Fibroblast of mammary gland (primary cell): ENCODE measurements at places on chromosomes 1 and 21.

DNA sequence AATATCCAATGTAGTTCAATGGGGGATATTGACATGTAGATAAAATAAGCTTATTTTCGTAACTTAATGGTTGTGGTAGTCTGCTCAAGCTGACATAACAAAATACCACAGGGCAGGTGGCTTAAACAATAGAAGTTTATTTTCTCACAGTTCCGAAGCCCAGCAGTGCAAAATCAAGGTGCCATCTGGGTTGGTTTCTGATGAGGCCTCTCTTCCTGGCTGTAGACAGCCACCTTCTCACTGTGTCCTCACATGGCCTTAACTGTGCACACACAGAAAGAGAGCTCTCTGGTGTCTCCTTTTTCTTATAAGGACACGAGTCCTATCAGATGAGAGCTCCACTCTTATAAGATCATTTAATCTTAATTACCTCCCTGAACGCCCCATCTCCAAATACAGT lies 64.8 kb upstream of the IPO9 start:
- no peak for DNase-seq

GRCh38 chr1:54982739-54983138 lies 2.3 kb downstream of the TMEM61 start:
- no peak for DNase-seq

DNA sequence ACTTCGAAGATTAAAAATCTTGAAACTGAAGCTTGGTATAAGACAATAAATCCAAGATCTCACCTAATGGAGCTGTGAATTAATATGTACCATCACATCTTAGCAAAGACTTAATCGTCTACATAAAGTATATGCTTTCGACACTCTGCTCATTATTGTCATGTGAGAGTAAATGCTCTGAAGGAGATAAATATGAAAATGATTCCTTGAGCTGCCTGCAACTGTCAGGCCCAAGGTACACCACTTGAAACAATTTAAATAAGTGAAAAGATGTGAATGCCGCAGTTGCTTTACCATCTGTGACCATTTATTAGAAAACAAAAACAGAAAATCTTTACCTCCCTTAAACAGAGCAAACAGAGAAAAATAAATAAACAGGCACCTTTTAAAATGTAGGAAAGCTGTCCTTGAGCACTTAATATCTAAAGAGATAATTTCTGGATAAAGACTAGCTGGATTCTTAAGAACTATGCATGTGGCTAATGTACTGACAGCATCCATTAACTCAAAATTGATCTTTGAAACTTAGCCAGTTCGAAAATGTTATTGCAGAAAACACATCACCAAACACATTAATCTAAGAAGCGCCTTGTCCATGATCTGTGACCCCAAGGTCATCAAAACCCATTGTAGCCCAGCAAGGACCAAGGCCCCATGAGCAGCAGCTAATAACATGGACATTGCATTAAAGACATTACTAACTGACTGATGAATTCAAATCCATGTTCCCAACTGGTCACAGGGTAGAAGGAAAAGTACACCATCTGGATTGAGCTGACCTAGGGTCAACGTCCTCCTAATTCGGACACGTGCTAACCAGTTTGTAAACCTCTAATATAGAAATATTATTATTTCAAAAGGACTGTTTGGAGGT lies 18.3 kb upstream of the KRTAP7-1 start:
- DNase-seq = no peak

GRCh38 chr1:59244891-59245290 lies 52.0 kb upstream of the FGGY start:
- no peak for DNase-seq

DNA sequence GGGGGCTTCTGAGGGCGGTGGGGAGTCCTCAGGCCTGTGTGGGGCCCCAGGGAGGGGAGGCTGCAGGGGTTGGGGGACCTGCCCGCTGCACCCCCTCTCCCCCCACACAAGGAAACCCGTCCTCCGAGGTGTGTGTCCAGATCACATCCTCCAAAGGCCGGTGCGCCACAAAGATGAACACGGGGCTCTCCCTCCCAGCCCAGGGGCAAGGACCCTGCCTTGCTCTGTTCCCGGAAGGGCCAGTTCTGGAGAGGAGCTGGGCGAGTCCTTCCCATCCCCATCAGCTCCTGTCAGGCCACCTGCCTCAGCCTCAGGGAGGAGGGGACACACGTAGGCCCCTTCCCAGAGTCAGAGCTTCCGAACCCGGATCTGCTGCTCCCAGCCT lies 2.5 kb upstream of the TTLL10 start:
- DNase-seq = no peak

- DNase-seq = no peak
These were observed 18.4 kb upstream of the GADD45A start for GRCh38 chr1:67666636-67667035.

DNA sequence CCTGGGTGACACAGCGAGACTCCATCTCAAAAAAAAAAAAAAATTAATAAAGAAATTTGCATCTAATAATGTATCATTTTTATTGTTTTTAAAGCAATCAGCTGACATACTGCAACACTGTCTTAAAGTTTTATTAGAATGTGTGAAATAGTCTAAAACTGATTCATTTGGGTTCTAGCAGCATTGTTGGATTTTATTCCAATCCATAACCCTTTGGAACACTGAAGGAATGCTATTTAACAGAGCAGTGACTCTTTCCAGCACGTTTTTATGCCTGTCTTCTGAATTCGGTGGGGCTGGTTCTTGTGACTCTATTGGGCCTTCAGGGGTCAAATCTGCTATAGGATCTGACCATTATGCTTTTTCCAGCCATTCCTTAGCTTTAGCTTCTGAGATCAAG lies 18.2 kb upstream of the FMO4 start:
- DNase-seq = no peak

DNA sequence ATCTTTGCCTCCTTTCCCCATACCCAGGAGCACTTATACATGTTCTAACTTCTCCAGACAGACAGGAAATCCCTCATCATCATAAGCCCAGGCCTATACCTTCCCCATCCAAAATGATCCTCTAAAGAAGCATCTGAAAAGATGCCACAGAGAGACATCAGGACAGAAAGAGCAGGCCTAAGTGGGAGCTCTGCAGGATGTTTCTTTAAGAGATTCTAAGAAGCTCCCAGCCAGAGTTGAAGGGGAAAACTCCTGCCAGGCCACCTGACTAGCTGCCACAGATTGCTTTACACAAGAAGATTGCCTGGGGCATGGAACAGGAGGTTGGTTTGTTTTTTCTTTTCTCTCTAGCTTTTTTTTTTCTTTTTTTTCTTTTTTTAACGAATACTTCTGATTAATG lies 275.8 kb downstream of the VAV3 start:
- no peak for DNase-seq

DNA sequence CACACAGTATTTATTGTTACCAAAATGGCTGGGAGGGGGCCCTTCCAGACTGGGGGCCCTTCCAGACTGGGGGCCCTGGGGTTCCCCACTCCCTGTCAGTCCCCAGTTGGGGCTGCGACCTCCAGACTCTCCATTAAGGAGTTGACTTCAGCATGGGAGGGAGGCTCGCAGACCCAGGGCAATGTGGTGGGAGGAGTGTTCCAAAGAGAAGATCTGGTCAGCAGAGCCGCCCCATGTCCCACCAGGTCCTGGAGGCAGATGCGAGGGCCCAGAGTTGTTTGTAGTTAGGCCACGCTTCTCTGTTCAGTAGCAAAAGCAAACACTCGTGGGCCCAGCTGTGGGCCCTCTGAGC lies 285.5 kb downstream of the LRRC40 start:
- DNase-seq = no peak
